SW480 (cell line): ENCODE measurements at places on chromosomes 1 and 21.
A peak's percentile ranks its signal among the peaks of the same experiment; 100 is the strongest.

GRCh38 chr1:27058966-27059669 lies 46.5 kb upstream of the TENT5B start:
- DNase-seq = no peak

DNA sequence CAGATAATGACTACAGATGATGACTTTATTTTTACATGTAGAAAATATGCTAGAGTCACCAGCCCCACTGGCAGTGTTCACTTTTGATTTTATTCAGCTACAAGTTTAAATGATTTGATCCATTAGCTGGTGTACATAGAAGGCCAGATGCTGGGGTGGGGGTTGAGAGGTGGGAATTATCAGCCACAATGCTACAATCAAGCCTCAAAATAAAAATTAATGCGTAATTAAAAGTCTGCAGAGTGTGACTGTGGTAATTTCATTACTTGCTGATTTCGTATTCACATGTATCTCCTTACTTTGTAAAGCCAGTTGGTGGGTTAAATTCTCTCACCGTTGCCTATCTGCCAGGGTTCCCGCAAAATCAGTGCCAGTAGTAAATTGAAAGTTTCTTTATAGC lies 109.3 kb downstream of the GALNT2 start:
- no peak for DNase-seq

DNA sequence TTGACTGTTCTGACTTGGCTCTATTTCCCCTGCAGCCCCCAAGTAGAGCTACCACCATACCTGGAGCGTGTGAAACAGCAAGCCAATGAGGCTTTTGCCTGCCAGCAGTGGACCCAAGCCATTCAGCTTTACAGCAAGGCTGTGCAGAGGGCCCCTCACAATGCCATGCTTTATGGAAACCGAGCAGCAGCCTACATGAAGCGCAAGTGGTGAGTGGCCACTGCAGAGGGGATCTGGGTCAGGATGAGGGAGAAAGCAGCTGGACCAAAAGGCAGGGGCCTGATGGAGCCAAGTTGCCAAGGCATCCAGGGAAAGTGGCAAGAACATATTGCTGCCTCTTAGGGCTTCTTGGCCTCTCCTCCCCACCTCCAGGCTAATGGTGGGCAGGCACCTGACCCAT lies 24.1 kb upstream of the TMEM222 start:
- no peak for DNase-seq

GRCh38 chr1:226664413-226665101 lies 74.5 kb downstream of the ITPKB start:
- no peak for DNase-seq

DNA sequence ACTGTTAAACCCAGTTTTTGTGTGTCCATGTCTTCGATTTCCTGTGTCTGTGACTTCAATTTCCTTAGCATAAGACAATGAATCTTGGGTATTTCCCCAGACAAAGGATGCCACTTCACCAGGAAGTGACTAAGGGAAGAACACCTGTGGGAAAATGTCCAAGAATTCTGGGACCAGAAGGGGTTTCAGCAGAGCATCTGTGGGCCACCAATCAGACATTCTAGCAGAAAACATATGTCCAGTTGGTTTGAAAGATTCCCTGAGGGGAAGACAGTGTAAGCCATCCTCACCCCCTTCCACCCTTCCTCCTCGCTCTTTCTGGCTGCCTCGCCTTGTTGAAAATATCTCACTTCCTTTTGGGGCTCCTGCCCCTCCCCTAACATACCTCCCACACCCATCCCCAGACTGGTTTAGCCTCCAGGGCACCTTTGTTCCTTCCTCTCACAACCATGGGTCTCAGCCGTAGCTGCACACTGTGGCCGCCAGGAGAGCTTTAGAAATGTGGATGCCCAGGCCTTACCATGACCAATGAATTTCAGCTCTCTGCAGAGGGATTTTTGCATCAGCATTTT lies 25.5 kb upstream of the IFNAR1 start:
- DNase-seq = no peak

DNA sequence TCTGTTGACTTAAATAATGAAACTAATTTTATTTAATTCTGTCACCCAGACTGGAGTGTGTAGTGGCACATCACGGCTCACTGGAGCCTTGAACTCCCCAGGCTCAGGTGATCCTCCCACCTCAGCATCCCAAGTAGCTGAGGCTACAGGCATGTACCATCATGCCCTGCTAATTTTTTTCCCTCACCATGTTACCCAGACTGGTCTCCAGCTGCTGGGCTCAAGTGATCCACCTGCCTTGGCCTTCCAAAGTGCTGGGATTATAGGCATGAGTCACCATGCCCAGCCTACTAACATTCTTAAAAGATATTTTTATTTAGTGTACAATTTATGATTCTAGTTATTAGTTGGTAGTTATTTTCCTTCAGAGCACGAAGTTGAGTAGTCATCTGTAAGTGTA lies 49.5 kb downstream of the NRDC start:
- DNase-seq = no peak

DNA sequence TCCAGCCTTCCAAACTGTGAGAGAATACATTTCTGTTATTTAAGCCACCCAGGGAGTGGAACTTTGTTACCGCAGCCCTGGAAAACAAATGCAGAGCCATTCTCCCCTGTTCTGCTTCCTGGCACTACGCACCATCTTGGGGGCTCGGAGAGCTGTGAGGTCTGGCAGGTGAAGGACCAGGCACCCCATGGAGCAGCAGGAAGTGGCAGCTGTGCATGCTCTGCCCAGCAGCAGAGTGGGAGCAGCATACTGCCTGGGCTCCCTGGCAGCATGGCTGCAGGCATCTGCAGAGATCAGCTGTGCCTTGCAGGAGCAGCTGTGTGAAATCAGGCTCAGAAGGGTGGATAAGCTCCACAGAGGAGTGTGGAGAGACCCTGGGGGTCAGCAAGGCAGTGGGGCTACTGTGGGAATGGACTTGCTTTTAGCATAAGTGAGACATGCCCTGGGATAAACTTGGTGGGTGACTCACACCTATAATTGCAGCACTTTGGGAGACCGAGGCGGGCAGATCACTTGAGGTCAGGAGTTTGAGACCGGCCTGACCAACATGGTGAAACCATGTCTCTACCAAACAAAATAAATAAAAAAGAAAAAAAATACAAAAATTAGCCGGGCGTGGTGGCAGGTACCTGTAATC lies 17.7 kb upstream of the ZSCAN20 start:
- DNase-seq = no peak

DNA sequence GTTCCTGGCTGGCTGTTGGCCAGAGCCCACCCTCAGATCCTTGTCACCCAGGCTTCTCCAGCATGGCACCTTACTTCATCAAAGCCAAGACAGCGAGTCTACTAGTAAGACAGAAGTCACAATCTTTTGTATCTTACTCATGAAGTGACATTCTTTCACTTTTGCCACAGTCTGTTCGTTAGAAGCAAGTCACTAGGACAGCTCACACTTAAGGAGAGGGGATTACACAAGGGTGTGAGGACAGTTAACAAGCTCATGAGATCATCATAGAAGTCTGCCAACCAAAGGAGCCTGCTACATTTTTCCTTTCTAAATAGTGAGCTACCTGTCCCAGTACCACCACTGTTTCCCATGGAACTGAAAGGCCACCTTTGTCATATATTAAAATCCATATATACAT lies 61.5 kb downstream of the PACC1 start:
- no peak for DNase-seq

GRCh38 chr1:78408192-78408591 lies 82.6 kb upstream of the PTGFR start:
- no peak for DNase-seq

DNA sequence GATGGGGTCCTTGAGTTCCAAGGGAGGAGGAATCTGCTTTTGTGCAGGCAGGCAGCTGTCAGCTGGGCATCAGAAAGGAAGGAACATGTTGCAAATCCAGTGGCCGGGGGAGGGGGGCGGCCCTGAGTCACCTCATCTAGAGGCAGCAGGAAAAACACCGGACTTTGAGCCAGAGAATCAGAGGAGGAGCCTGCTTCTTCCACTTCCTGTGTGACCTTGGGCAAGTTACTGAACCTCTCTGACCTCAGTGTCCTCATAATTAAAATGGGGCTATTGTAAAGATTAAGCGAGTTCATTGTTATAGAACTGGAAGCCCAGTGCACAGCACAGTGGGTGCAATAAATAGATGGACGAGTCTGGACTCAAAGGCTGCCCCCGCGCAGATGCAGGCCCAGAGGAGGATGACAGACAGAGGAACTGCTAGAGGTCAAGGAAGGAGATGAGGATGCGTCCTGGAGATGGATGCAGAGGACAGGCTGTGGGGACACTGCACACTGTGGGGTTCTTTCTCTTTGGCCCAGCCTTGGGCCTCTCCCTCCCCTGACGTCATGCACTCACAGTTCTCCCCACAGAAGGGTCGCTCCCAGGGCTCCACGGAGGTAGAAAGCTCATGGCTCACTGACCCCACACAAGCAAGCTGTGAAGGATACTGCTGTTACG lies 714.3 kb downstream of the MATN1 start:
- DNase-seq = peak; percentile 5

DNA sequence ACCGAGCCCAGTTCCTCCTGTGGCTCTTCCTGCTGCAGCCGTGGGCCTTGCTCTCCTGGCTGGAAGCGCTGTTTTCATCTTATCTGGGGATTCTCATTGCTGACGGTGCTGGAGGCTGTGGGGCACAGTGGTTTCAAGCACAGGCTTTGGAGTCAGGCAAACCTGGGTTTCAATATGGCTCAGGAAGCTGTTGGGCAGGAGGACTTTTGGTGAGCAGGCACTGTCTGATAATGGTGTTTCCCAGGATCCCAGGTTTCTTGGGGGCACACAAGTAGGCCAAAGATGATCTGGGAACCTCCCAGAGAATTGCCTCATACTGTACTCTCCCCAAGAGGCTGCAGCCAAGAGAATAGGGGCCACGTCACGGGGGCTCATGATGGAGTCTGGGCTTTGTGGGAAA lies 105.6 kb upstream of the TRABD2B start:
- DNase-seq = no peak

DNA sequence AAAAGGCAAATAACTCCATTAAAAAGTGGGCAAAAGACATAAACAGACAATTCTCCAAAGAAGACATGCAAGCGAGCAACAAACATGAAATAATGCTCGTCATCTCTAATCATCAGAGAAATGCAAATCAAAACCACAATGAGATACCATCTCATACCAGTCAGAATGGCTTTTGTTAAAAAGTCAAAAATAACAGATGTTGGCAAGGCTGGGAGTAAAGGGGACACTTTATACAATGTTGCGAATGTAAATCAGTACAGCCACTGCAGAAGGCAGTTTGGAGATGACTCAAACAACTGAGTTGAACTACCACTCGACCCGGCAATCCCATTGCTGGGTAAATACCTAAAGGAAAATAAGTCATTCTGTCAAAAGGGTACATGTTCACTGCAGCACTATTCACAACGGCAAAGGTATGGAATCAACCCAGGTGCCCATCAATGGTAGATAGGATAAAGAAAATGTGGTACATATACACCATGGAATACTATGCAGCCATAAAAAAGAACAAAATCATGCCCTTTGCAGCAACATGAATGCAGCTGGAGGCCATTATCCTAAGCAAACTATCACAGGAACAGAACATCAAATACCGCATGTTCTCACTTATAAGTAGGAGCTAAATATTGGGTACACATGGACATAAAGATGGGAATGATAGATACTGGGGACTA lies 25.9 kb downstream of the TSPAN2 start:
- DNase-seq = peak; percentile 35

GRCh38 chr1:18320051-18320450 lies 160.7 kb upstream of the KLHDC7A start:
- no peak for DNase-seq

DNA sequence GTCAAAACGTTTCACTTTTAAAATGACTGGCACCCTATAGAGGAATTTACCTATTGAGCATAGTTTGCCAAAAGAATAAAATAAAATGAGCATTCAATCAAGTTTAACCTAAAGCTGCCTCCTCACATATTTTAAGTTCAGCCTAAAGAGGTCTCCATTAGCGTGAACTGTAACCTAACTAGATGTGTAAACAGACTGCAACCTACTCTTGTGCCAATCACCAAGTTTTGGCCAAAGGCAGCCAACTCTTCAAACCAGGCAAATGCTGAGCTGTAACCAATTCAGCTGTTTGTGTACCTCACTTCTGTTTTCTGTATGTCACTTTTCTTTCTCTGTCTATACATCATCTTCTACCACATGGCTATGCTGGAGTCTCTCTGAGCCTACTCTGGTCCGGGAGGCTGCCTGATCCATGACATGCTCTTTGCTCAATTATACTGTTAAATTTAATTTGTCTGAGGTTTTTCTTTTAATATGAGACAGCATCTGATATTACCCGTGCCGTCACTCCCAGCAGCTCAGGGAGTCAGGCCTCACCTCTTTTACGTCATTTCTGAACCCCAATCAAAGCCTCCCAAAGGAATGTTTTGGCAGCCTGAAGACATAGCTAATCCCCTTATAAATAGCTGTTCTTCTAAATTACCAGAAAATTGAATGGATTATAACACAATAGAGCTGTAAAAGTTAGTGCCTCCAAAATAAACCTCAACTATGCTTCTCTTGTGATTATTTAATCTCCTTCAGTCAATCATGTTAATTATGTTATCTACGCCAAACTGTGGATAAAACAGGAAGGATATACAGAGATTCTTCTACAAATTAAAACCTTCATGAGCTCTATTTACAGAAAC lies 81.0 kb upstream of the NR5A2 start:
- DNase-seq = no peak

- DNase-seq = no peak
These were observed 3.5 kb upstream of the CLEC20A start for GRCh38 chr1:178500091-178500770.

DNA sequence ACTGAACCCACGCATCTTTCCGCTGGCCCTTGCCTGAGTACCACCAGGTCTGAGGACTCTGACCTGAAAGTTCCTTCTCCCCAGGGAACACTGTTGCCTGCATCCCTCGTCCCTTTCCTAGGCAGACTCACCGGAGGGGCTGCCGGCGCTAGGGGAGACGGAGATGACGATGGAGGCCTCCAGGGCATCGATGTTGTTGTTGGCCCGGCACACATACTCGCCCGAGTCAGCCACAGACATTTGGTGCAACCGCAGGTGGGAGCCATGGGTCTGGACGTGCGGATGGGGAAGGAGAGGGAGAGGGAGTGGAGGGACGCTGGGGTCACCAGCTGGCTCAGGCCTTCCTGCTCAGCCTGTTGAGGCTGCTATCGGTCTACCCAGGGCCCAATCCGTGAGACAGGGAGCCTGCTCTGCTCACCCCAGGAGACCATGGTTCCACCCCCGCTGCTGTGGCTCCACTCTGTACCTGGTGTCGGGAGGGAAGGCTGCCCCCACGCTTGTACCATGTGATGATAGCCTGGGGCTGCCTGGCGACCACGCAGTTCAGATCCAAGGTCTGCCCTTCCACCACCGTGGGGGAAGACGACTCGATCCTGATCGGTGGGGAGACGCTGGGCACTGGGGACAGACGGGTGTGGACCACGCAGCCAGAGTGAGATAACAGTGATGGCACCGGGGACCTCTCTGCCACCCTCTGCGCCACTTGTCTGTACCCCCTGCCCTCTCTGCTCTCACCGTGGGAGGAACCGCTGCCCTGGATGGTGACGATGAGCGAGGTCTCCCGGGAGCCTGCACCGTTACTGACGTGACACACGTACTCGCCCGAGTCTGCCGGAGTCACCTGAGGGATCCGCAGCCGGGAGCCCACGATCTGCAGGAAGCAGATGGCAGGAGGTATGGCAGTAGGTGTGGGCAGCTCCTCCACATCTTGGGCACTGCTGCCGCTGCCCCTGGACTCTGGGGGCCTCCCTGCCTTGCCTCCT lies 35.4 kb downstream of the LDLRAD2 start:
- DNase-seq = no peak

- DNase-seq = no peak
These were observed 815.6 kb downstream of the LTN1 start for GRCh38 chr21:28177124-28177523.
